NK-92 treated with Interleukin-12 subunit alpha and Interleukin-12 subunit beta, amount 100 ng/mL, for 24 hours (cell line): ENCODE measurements at places on chromosomes 5 and 9.

GRCh38 chr9:83466351-83466750, 71.8 kb downstream of the FRMD3 start:
- no peak for DNase-seq

- no peak for DNase-seq
Observed at GRCh38 chr9:98873951-98874371, 66.5 kb downstream of the GALNT12 start.

DNA sequence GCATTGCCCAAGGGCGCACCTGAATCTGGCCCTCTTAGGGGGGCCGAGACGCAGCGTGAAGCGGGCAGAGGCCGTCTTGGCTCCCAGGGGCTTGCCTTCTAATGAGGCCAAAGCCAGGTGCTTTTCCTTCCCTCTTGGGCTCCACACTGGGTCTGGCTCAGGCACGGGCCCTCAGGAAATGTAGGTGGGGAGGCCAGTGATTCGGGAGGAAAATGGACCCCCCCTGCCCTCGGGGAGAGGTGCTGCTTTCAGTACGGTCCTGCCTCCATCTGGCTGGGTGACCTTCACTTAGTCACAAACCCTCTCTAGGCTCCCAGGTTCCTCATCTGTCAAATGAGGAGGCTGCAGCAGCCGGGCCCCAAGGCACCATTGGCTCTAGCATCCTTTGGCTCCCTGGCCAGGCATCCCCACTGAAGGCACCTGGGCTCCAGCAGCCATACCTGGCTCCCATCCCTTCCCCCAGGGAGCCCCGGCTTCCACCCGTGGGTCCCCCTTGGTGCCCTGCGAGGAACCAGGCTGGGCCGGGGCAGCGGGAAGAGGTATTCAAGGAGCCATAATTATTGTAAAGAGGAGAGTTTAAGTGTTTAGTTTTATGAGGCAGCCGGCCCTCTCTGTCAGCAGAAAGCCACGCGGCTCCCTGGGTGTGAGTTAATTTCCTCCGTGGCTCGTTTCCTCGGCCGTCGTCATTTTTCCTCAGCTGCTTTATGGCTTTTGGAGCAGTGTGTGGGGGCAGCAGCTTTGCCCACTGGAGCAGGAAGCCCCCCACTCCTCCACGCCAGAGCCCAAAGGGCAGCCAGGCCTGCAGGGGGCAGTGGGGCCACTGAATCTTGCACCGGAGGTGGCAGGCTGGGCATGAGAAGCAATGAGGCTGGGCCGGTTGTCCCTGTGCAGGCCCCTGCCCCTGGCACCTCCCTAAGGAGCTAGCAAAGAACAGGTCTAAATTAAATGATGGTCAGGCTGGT, 24.9 kb upstream of the UNC5A start:
- no peak for DNase-seq

DNA sequence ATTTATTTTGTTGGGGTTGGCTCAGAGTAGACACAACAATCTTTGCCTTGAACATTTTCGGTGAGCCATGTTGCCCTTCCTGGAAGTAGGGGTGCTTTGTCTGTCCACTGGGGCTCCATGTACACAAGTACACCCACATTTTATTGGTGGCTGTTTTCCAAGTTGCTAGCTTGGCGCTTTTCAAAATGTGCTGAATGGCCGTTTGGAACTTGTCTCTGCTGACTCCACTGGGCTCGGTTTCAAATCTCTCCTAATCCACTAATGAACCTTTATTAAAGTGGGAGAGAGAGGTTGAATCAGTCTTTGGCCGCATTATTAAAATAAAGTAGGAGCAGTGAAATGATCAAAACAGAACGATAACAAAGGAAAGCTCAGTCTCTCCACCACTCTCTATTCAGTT, 64.6 kb upstream of the TAF11L2 start:
- DNase-seq, result no peak

GRCh38 chr5:163106098-163106497, 331.3 kb upstream of the CCNG1 start:
- DNase-seq, result no peak

GRCh38 chr9:127058011-127058644, 64.3 kb downstream of the ANGPTL2 start:
- DNase-seq, result no peak

DNA sequence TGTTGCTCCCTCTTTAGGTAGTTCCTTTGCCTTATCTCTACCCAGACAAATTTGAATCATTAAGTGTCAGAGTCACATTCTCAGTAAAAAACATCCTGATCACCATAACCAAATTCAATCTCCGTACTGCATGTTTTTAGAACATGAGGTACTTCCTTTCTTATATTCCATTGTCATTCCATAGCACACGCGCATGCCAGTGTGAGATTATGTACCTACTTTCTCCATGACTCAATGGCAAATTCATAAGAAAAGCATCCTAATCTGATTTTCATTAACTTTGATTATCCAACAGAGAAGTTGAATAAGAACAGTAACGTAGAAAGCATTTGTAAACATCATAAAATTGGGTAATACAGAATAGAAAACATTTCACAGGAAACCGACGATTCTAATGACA, 1118.6 kb upstream of the CDH9 start:
- no peak for DNase-seq

GRCh38 chr5:146047396-146047795, 58.0 kb downstream of the PLAC8L1 start:
- DNase-seq, result no peak
